Muscle of leg (tissue), 16 donors: ENCODE measurements at places on chromosomes 16 and 17. TPM values are rescaled to one million over a fixed set of nuclear protein-coding genes. Genes with fewer than 3 reads are reported as not detected.

Gene CHD3
- 47.6 TPM for total RNA-seq

Gene MT1M
- 2.4 TPM for total RNA-seq

Gene CSHL1
- total RNA-seq: 0.27 TPM

Gene COX6A2
- 131 TPM for total RNA-seq

Gene SHISA9
- total RNA-seq: 0.04 TPM

Gene ASPHD1
- total RNA-seq: 0.09 TPM

DNA sequence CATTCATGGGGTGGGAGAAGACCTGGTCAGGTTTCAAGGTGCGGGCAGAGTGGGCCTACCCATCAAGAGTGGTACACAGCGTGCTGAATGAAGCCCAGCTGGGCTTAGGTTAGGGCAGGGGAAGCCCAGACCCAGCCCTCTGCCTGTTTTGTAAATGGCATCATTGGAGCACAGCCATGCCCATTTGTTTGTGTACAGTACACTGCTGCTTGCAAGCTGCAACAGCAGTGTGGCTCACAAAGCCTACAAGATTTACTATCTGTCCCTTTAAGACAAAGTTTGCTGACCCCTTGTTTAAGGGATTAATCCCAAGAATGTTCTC lies 230.1 kb upstream of the TNRC6C start:
- H3K27ac ChIP-seq: peak overlapping the region; percentile 83
- peaks cover 54% of the 10 kb centered on the region for H3K4me1 ChIP-seq
- H3K4me3 ChIP-seq: no peak overlapping the region
- H3K36me3 ChIP-seq: no peaks in the 10 kb centered on the region
- H3K27me3 ChIP-seq: peaks cover 5% of the 10 kb centered on the region

- no peak overlapping the region for H3K27ac ChIP-seq
- DNase-seq: no peak
- no peaks in the 10 kb centered on the region for H3K27me3 ChIP-seq
- H3K4me3 ChIP-seq: no peak overlapping the region
- H3K36me3 ChIP-seq: peaks cover 4% of the 10 kb centered on the region
These were observed 140.8 kb downstream of the FTO start for GRCh38 chr16:53844804-53845203.

- peaks cover 16% of the 10 kb centered on the region for H3K4me1 ChIP-seq
- DNase-seq: peak; percentile 32
- H3K36me3 ChIP-seq: no peaks in the 10 kb centered on the region
These were observed 193.8 kb downstream of the SNX29 start for GRCh38 chr16:12170103-12171040.

GRCh38 chr17:50102164-50102991 lies 7.2 kb downstream of the PDK2 start:
- H3K27me3 ChIP-seq: no peaks in the 10 kb centered on the region
- peak overlapping the region; percentile 91 for H3K27ac ChIP-seq
- DNase-seq: peak; percentile 64
- H3K4me3 ChIP-seq: peak overlapping the region; percentile 8
- H3K4me1 ChIP-seq: peaks cover 48% of the 10 kb centered on the region
- peaks cover 65% of the 10 kb centered on the region for H3K36me3 ChIP-seq

- H3K27me3 ChIP-seq: no peaks in the 10 kb centered on the region
- no peak overlapping the region for H3K4me3 ChIP-seq
- H3K4me1 ChIP-seq: no peaks in the 10 kb centered on the region
These were observed 31.8 kb downstream of the NSRP1 start for GRCh38 chr17:30148376-30148775.

DNA sequence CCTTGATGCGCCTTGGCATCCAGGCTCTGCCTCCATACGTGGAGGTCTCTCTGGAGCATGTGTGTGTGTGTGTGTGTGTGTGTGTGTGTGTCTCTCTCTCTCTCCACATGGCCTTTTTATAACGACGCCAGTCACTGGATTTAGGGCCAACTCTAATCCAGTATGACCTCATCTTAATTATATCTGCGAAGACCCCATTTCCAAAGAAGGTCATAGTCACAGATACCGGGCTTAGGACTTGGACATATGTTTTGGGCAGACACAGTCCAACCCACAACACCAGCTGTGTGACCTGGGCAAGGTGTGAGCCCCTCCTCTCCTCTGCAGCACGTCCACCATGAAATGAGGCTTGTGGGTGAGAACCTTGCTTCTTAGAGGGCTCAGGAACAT lies 138.4 kb upstream of the PLCG2 start:
- H3K4me1 ChIP-seq: peaks cover 42% of the 10 kb centered on the region
- no peak for DNase-seq
- H3K27me3 ChIP-seq: no peaks in the 10 kb centered on the region

DNA sequence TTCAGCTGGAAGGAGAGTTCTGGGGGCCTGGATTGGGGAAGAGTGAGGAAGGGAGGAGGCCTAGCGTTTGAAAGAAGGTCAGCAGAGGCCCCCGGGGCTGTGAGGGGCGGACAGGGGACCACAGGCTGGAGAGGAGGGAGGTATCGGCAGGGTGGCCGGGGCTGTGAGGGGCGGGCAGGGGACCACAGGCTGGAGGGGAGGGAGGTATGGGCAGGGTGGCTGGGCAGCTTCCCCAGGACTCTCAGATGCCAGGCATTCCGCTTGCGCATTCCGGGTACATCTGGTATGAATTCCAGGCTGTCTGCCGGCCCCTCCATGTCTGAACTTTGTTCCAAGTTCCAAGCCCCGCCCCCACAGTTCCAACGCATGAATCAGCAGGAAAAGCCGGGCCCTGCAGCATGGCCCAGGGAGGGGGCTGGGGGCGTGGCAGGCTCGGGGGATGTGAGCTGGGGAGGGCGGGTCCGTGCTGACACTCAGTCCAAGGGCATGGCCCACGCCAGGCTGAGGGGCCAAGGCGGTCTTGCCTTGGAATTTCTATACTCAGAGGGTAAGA lies 4.3 kb upstream of the TLCD2 start:
- DNase-seq: peak; percentile 99
- peaks cover 32% of the 10 kb centered on the region for H3K36me3 ChIP-seq
- peaks cover 62% of the 10 kb centered on the region for H3K4me1 ChIP-seq
- H3K4me3 ChIP-seq: peak overlapping the region; percentile 89
- H3K27ac ChIP-seq: peak overlapping the region; percentile 98

DNA sequence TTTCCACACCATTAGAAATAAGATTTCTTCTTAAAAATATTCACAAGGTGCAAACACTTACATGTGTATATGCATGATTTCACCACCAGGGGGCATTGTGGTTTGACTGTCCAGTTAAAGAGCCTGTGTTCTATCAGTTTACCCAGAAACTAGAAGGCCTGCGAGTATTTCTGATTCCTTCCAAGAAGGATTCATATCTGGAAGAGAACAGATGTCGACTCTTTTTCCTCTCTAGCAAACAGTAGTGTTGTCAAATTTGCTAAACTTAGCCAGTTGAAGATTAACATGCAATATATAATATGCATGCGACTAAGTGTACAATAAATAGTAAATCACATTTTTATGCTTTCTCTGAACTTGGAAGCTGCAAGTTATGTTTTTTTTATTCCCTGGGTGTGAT lies 404.1 kb downstream of the WWOX start:
- peak; percentile 95 for DNase-seq
- H3K36me3 ChIP-seq: no peaks in the 10 kb centered on the region
- H3K27ac ChIP-seq: no peak overlapping the region
- H3K27me3 ChIP-seq: no peaks in the 10 kb centered on the region

DNA sequence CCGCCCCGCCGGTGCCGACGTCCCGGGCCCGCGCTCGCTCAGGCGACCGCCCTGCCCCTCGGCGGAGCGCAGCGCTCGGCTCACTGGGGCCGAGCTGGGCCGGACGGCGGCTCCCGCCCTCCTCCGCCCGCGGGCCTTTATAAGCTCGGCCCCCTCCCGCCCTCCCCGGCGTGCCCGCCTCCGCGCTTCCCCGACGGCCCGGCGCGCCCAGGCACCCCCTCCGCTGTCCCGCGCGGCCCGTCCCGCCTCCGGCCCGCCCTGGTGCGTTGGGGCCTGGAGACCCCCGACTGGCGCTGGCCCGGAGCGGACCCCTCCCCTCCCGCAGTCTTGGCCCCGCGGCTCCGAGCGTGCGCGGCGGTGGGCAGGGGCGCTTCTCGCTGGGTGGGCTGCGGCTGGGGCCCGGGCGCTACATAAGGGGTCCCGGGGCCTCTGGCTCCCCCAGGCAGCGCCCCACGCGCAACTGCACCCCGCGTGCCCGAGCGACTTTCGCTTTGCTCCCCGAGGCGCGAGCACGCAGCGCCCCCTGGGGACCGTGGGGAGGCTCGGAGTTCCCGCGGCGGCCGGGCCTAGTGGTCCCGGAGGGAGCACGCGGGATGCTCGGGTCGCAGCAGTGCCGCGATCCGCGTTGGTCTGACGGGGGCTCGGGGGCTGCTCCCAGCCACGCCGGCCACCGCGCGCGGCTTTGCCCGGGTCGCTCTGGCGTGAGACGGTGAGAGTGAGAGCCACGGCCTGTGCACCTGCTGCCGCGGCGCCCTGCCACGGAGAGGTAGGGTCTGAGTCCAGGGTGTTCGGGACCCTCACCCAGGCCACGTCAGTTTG lies at the start of gene PIEZO1:
PIEZO1 (minus strand) TSS at position 115 of the 819 bp plus-strand sequence. CDS start 256 bp downstream, outside the sequence.
- DNase-seq: peak; percentile 80
- H3K4me3 ChIP-seq: peak within 1 kb of the TSS; percentile 50
- H3K27me3 ChIP-seq: peaks cover 30% of the 10 kb centered on the region
- H3K36me3 ChIP-seq: no peaks in the 10 kb centered on the region

DNA sequence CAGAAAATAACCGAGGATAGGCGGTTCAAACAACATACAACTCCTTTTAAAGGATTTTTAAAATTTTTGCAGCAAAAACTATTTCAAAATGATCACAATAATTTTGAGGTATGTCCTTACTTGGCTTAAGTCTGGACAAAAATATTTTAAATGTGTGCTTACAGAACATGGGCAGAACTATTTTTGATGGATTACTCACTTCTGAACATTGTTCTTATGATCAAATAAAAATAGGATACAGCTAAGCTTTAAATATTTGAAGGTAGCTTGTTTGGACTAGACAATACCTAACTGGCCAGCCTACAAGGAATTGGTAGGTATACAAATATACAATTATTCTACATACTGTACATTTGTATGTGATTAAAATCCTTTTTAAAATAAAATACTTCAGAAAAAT lies 14.3 kb upstream of the INTS2 start:
- no peak for DNase-seq
- H3K27me3 ChIP-seq: no peaks in the 10 kb centered on the region
- peaks cover 5% of the 10 kb centered on the region for H3K36me3 ChIP-seq
- no peak overlapping the region for H3K4me3 ChIP-seq
- H3K27ac ChIP-seq: no peak overlapping the region

- DNase-seq: peak; percentile 97
- H3K27ac ChIP-seq: peak within 1 kb of the TSS; percentile 93
- H3K4me3 ChIP-seq: peak within 1 kb of the TSS; percentile 91
- peaks cover 41% of the 10 kb centered on the region for H3K36me3 ChIP-seq
These were observed at the start of the genes ACADVL and DLG4 for GRCh38 chr17:7219812-7220592. Gene ACADVL, plus strand, starts transcription at chr17:7219938. Its CDS starts 47 bp downstream, at chr17:7219985. Gene DLG4, minus strand, starts transcription at chr17:7219836.

GRCh38 chr17:9020824-9021157 lies 519 bp upstream of the NTN1 start:
- DNase-seq: no peak
- no peak overlapping the region for H3K27ac ChIP-seq
- peaks cover 69% of the 10 kb centered on the region for H3K27me3 ChIP-seq
- peak overlapping the region; percentile 59 for H3K4me3 ChIP-seq
- H3K4me1 ChIP-seq: peaks cover 17% of the 10 kb centered on the region

DNA sequence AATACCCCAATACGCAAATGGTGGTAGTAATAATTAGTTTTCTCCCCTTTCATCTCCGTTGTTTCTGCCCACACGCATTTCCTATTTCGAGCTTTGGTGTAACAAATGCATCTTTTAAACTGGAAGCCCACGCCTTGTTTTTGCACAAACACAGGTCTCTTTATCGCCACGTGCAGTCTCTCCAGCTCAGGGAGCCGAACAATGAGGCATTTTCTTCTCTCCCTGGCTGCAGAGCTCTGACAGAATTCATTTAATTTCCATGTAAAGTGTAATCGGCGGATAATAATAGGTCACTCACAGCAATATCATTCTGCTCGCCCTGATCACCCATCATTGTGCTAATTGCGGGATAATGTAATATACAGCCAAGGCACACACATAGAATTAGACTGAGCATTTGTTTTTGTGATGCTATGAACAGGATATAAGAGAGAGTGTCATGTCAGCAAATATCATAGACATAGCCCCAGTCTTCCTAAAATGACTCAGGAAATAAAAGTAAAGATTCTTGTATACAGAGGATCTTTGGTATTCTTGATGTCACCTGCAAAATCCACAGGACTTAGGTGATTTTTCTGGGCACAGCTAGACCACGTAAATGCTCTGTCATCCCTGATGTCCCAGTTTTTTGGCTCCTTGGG lies 452.6 kb upstream of the CDH11 start:
- no peaks in the 10 kb centered on the region for H3K27me3 ChIP-seq
- DNase-seq: no peak
- H3K4me1 ChIP-seq: no peaks in the 10 kb centered on the region
- H3K27ac ChIP-seq: no peak overlapping the region
- H3K36me3 ChIP-seq: no peaks in the 10 kb centered on the region
- H3K4me3 ChIP-seq: no peak overlapping the region

DNA sequence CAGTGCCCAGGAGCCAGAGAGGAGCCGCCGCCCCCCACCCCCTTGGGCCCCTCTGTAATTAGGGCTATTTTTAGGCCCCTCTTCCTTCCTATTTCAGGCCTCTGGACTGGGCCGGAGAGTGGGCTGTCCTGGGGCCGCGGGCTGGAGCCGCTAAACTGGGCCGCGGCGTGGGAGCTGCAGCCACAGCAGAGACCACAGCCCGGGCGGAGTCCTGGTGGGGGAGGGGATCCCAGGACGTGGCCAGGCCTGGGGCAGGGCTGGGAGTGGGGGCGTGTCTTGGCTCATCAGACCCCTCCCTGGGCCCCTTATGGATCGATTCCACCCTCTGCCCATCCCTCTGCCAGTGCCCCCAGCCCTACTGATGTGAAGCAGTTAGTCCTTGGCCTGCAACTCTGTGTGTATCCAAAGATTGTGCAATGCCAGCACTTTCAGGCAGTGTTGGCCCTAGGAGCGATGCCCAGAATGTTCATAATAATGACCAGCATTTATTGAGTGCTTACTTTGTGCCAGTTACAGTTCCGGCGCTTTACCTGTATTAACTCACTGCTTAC lies 15.0 kb upstream of the TAC4 start:
- H3K27ac ChIP-seq: no peak overlapping the region
- H3K27me3 ChIP-seq: peaks cover 19% of the 10 kb centered on the region
- no peak overlapping the region for H3K4me3 ChIP-seq
- H3K36me3 ChIP-seq: no peaks in the 10 kb centered on the region
- DNase-seq: no peak
- H3K4me1 ChIP-seq: peaks cover 15% of the 10 kb centered on the region

DNA sequence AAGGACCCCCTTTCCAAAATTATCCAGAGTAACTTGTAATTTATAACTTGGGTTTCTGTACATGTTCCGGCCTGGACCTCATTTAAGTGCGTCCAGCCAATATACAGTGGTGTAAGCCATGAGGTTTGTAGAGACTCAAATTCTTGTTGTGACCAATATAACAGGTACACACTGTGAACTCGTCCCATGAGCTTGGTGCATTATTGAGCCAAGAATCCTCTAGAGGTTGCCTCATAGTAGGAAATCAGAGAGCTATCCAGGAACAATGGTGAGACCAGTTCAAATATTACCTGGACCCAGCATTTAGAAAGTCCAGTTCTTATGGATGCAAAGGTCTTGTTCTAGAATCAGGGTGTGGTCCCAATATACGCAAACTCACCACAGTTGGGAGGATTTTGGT lies 138.2 kb downstream of the NPIPB5 start:
- no peak overlapping the region for H3K27ac ChIP-seq
- H3K4me3 ChIP-seq: no peak overlapping the region
- no peaks in the 10 kb centered on the region for H3K4me1 ChIP-seq
- no peak for DNase-seq
- H3K27me3 ChIP-seq: peaks cover 6% of the 10 kb centered on the region
- H3K36me3 ChIP-seq: no peaks in the 10 kb centered on the region
